ENCODE measurements at places on chromosomes 3 and 15. TPM values are rescaled to one million over a fixed set of nuclear protein-coding genes. Genes with fewer than 3 reads are reported as not detected.

The COL8A1 gene
- 11.5 TPM for total RNA-seq

The PLCL2 gene
- 1.4 TPM for total RNA-seq

The CCDC13 gene
- total RNA-seq: not detected

The C3orf22 gene
- total RNA-seq: not detected

The PCNP gene
- total RNA-seq: 55.3 TPM

The ACTRT3 gene
- 0.27 TPM for total RNA-seq

The KBTBD13 gene
- total RNA-seq: not detected

The GOLGA8Q gene
- total RNA-seq: 0.93 TPM

The C3orf20 gene
- not detected for total RNA-seq

The RAD51 gene
- 0.68 TPM for total RNA-seq

The EPHA6 gene
- total RNA-seq: not detected

The CHRNA5 gene
- total RNA-seq: 0.27 TPM

The ANKDD1A gene
- 2.1 TPM for total RNA-seq

The CYP19A1 gene
- 0.51 TPM for total RNA-seq

The NME9 gene
- 0.42 TPM for total RNA-seq

The ISL2 gene
- not detected for total RNA-seq

The PLXND1 gene
- 42.6 TPM for total RNA-seq

The NR2F2 gene
- total RNA-seq: 6.4 TPM

The TRH gene
- not detected for total RNA-seq

Measured in lower leg skin (tissue), 4 donors.